Activated CD8-positive, alpha-beta T cell treated with anti-CD3 and anti-CD28 coated beads, Interleukin-2, amount 10 ng/mL, durations not matched to agents 7 days and 5 days (primary cell): ENCODE measurements at places on chromosomes 12 and 14. TPM values are rescaled to one million over a fixed set of nuclear protein-coding genes. Genes with fewer than 3 reads are reported as not detected.

NOXRED1 gene
- total RNA-seq, result 0.29 TPM

DNA sequence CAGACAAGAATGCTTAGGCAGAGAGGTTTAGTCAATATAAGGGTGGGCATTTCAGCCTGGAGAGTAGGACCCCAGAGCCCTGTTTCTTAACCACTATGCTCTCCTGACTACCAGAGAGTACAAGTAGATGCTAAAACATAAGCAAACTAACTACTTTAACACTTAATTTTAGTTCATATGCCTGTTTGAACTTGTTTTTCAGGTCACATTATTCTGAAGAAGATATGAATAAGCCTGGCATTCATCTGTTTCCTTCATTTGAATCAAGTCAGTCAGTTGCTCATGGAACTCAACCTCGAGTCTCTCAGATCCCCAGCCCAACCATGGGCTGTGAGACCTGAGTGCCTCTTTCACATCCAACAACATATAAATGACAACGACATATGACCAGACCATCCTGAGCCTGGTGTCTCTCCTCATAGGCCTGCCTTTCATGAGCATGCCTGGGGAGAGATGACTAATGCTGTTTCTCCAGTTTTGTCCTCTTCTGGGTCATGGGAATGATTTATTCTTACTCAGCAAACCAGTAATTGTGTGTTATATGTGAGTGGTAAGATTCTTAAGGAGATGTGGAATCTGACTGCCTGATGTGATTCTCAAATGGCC, 251.1 kb upstream of the BTG1 start:
- no peak overlapping the region for H3K4me3 ChIP-seq
- H3K27ac ChIP-seq, result no peak overlapping the region
- DNase-seq, result no peak
- H3K4me1 ChIP-seq, result peaks cover 69% of the 10 kb centered on the region

DNA sequence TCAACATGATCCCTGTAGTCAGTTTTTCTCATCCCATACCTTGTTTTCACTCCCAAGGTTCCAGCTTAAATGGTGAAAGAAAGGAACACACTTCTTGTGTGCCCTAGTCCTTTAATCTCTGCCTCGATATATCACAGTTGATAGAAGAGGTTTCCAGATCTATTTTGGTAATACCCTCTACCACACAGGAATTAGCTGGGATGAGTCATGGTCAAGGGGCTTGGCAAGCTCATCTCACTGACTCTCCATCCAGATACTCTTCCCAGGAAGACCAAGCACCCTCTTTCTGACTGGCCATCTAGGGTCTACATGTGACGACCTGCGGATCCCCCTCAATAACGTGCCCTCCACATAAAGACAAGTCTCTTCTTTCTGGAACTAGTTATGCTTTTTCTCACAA, 277.9 kb downstream of the ITPR2 start:
- H3K4me1 ChIP-seq, result peaks cover 14% of the 10 kb centered on the region
- H3K27me3 ChIP-seq, result no peaks in the 10 kb centered on the region
- no peak overlapping the region for H3K4me3 ChIP-seq
- peaks cover 10% of the 10 kb centered on the region for H3K36me3 ChIP-seq

GRCh38 chr12:21518451-21518850, 7.6 kb upstream of the SPX start:
- H3K4me1 ChIP-seq, result no peaks in the 10 kb centered on the region
- no peak overlapping the region for H3K4me3 ChIP-seq
- peaks cover 4% of the 10 kb centered on the region for H3K27me3 ChIP-seq
- no peak for DNase-seq
- H3K27ac ChIP-seq, result no peak overlapping the region

GRCh38 chr12:132664206-132665148, 22.7 kb downstream of the POLE start:
- H3K36me3 ChIP-seq, result peaks cover 85% of the 10 kb centered on the region
- DNase-seq, result no peak
- H3K27ac ChIP-seq, result peak overlapping the region; percentile 70
- H3K27me3 ChIP-seq, result no peaks in the 10 kb centered on the region
- no peak overlapping the region for H3K4me3 ChIP-seq
